Activated T-helper 2 cell treated with anti-CD3 and anti-CD28 coated beads, Interferon-gamma antibody, Interleukin-2, Interleukin-4, amounts not matched to agents 10 μg/mL and 5 μg/mL and 100 μg/mL, durations not matched to agents 14 hours and 24 hours and 36 hours (primary cell): ENCODE measurements at places on chromosomes 7 and 10.

GRCh38 chr10:72243822-72244437 is 27.9 kb upstream of the ASCC1 start:
- H3K4me3 ChIP-seq: no peak overlapping the region
- no peaks in the 10 kb centered on the region for H3K27me3 ChIP-seq
- peaks cover 5% of the 10 kb centered on the region for H3K36me3 ChIP-seq
- peak overlapping the region; percentile 63 for H3K27ac ChIP-seq
- peaks cover 54% of the 10 kb centered on the region for H3K4me1 ChIP-seq

- no peaks in the 10 kb centered on the region for H3K4me1 ChIP-seq
- no peaks in the 10 kb centered on the region for H3K27me3 ChIP-seq
- no peak overlapping the region for H3K27ac ChIP-seq
Measured at GRCh38 chr10:32771217-32771616, 186.8 kb downstream of the ITGB1 start.

DNA sequence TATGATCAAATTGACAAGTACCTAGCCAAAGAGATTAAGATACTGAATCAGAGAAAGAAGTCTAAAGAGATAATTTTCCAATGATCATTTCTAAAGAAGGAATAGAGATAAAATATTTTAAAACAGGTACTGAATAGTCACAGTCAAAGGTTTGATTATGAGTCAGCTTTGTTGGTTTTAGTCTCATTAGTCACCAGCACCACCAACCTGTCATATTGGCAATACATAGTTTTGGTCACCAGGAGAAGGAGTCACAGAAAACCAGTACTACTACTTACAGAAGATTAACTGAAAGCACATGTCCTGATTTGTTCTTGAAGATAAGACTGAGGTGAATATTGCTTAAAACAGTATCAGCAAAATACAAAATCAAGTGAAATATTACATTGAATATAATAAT is 34.6 kb downstream of the ZEB1 start:
- no peaks in the 10 kb centered on the region for H3K27me3 ChIP-seq
- H3K4me1 ChIP-seq: peaks cover 46% of the 10 kb centered on the region
- no peak overlapping the region for H3K4me3 ChIP-seq
- DNase-seq: no peak
- H3K36me3 ChIP-seq: peaks cover 22% of the 10 kb centered on the region

DNA sequence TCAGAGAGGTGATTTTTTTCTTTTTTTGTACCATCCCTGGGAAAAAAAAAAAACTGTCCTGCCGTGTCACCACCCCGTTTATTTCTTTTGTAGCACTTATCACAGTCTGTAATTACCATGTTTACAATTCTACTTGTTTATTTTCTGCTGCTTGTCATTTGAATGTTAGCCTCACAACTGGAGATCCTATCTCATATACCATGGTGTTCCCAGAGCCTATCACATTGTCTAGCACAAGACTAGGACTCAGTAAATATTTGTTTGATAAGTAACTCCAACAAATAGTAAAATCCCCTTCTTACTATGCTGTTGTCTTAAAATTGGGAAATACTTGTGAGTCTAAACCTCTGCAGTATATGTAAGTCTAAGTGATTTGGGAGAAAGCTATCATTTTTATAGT is 36.0 kb downstream of the MKLN1 start:
- peaks cover 69% of the 10 kb centered on the region for H3K4me1 ChIP-seq
- H3K36me3 ChIP-seq: peaks cover 20% of the 10 kb centered on the region
- H3K4me3 ChIP-seq: no peak overlapping the region
- no peaks in the 10 kb centered on the region for H3K27me3 ChIP-seq

GRCh38 chr10:102537367-102537766 is 33.6 kb downstream of the SUFU start:
- H3K4me1 ChIP-seq: no peaks in the 10 kb centered on the region
- H3K27ac ChIP-seq: no peak overlapping the region
- H3K4me3 ChIP-seq: no peak overlapping the region
- no peaks in the 10 kb centered on the region for H3K27me3 ChIP-seq

DNA sequence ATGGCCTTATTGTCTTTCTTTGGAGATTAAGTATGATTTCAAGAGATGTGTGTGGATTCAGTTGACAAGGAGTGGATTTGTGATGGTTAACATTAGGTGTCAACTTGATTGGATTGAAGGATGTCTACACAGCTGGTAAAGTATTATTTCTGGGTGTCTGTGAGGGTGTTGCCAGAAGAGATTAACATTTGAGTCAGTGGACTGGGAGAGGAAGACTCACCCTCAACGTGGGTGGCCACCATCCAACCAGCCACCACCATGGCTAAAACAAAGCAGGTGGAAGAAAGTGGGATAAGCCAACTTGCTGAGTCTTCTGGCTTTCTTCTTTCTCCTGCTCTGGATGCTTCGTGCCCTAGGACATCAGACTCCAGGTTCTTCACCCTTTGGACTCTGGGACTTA is 76.1 kb downstream of the GPR37 start:
- no peak overlapping the region for H3K4me3 ChIP-seq
- H3K36me3 ChIP-seq: no peaks in the 10 kb centered on the region
- no peaks in the 10 kb centered on the region for H3K27me3 ChIP-seq
- DNase-seq: no peak
- H3K27ac ChIP-seq: no peak overlapping the region
- no peaks in the 10 kb centered on the region for H3K4me1 ChIP-seq

- H3K36me3 ChIP-seq: peaks cover 77% of the 10 kb centered on the region
- H3K4me3 ChIP-seq: no peak overlapping the region
- H3K27ac ChIP-seq: no peak overlapping the region
- H3K4me1 ChIP-seq: peaks cover 26% of the 10 kb centered on the region
- DNase-seq: no peak
Measured at GRCh38 chr10:8392216-8392615, 337.7 kb downstream of the GATA3 start.

GRCh38 chr10:85848756-85849155 is 517.8 kb downstream of the GRID1 start:
- H3K4me1 ChIP-seq: peaks cover 2% of the 10 kb centered on the region
- H3K4me3 ChIP-seq: no peak overlapping the region
- no peaks in the 10 kb centered on the region for H3K36me3 ChIP-seq
- no peaks in the 10 kb centered on the region for H3K27me3 ChIP-seq
- H3K27ac ChIP-seq: no peak overlapping the region

DNA sequence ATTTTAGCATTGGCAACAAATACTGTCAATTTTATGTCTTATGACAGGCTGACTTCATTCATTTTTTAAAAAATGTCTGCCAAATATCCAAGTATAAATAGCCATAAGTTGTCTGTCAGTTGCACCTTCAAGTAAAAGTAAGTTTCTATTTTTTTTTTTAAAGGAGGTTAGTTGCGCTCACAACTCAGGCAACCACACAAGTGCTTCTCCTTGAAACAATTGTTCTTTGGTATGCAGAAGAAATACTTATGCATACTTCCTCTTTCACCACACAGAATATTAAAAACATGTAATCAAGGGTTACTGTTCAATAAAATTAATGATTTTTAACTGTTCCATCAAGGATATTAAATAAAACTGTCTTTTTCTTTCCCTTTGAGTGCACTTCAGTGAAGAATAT is 97.9 kb downstream of the RTKN2 start:
- DNase-seq: no peak
- H3K4me1 ChIP-seq: peaks cover 21% of the 10 kb centered on the region
- no peak overlapping the region for H3K27ac ChIP-seq
- H3K36me3 ChIP-seq: peaks cover 46% of the 10 kb centered on the region
- no peaks in the 10 kb centered on the region for H3K27me3 ChIP-seq

GRCh38 chr7:133582766-133583523 is 330.1 kb downstream of the EXOC4 start:
- no peak overlapping the region for H3K27ac ChIP-seq
- H3K27me3 ChIP-seq: no peaks in the 10 kb centered on the region
- DNase-seq: no peak
- H3K4me3 ChIP-seq: no peak overlapping the region

DNA sequence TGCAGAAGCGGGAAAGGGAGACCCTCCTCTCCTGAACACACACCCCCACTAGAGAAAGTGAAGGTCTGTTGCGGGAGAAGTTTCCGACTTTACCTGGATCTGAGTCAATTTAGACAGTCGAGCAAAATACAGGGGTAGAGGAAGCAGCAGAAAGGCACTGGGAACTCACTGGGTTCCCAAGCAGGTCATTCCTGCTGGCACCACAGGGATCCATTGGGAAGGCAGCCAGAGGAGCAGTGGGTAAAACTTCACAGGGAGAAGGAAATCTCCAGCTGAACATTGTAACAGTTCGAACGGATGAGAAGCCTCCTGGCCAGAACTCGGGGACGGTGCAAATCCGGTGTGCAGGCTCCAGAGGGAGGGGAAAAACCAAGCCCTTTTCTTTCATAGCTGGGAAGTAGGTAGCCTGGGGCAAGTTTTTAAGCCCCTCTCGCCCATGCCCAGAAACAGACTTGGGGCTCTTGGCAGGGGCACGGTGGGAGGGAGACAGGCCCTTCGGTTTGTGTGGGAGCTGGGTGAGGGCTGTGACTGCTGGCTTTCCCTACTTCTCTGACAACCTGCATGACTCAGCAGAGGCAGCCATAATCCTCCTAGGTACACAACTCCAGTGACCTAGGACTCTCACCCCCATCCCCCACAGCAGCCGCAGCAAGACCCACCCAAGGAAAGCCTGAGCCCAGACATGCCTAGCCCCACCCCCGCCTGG is 51.9 kb downstream of the DDC start:
- H3K27ac ChIP-seq: no peak overlapping the region
- peaks cover 10% of the 10 kb centered on the region for H3K36me3 ChIP-seq
- peaks cover 7% of the 10 kb centered on the region for H3K4me1 ChIP-seq
- no peak for DNase-seq
- H3K27me3 ChIP-seq: peaks cover 7% of the 10 kb centered on the region
- no peak overlapping the region for H3K4me3 ChIP-seq

- no peak overlapping the region for H3K4me3 ChIP-seq
- H3K27me3 ChIP-seq: no peaks in the 10 kb centered on the region
- peaks cover 7% of the 10 kb centered on the region for H3K4me1 ChIP-seq
- no peaks in the 10 kb centered on the region for H3K36me3 ChIP-seq
Measured at GRCh38 chr10:87603769-87604168, 55.9 kb upstream of the PAPSS2 start.

DNA sequence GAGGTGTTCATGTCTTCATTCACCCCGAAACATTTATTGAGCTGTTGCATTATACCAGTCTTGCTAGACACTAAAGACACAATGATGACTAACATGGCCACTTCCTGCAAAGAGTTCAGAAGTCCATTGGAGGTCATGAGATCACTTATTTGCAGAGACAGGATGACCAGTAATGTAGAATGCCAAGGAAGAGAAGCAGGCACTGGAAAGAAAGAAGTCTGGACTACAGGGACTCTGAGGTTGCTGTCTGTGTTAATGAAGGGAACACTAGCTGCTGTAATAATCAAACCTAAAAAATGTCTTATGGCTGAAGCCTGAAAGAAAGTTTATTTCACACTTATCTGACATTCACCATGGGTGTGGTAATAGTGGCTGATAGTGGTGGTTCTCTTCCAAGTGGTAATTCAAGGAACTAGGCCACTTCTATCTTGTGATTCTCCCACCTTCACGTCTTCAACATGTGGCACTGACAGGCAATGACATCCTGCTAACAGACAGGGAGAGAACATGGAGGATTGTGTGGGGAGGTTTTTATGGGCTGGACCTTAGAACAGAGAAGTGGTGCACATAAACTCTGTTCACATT is 89.2 kb upstream of the MKLN1 start:
- peaks cover 36% of the 10 kb centered on the region for H3K4me1 ChIP-seq
- H3K4me3 ChIP-seq: no peak overlapping the region
- no peaks in the 10 kb centered on the region for H3K36me3 ChIP-seq
- DNase-seq: no peak
- H3K27ac ChIP-seq: no peak overlapping the region

- DNase-seq: no peak
- no peak overlapping the region for H3K4me3 ChIP-seq
- no peak overlapping the region for H3K27ac ChIP-seq
- no peaks in the 10 kb centered on the region for H3K27me3 ChIP-seq
Measured at GRCh38 chr10:19785366-19785765, 30.9 kb upstream of the PLXDC2 start.

- peaks cover 11% of the 10 kb centered on the region for H3K36me3 ChIP-seq
- H3K27ac ChIP-seq: peak overlapping the region; percentile 44
- peaks cover 28% of the 10 kb centered on the region for H3K4me1 ChIP-seq
- DNase-seq: no peak
- no peaks in the 10 kb centered on the region for H3K27me3 ChIP-seq
Measured at GRCh38 chr10:119663866-119664698, 12.9 kb downstream of the BAG3 start.

GRCh38 chr10:71314028-71314693 is 4.9 kb upstream of the SLC29A3 start:
- no peak overlapping the region for H3K4me3 ChIP-seq
- peaks cover 23% of the 10 kb centered on the region for H3K4me1 ChIP-seq
- DNase-seq: peak; percentile 40
- H3K27ac ChIP-seq: no peak overlapping the region

DNA sequence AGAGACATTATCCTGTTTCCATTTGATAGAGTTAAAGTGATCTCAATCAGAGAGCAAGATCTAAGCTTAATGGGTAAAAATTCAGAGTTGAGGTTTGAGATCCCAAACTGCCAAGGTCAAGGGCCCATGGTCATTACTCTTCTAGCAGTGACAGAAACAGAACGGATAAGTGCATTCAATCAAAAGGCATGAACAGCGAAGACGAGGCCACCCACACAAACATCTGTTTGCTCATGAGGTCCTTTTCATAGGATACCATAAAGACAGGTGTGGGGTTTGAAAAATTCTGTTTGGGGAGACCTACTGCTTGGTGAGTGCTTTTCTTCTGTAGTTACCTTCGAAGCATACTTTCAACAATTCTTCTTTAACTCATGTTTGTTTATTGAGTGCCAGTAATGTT is 58.3 kb downstream of the SEMA3C start:
- no peaks in the 10 kb centered on the region for H3K36me3 ChIP-seq
- no peak overlapping the region for H3K4me3 ChIP-seq
- no peak overlapping the region for H3K27ac ChIP-seq
- H3K4me1 ChIP-seq: no peaks in the 10 kb centered on the region

- H3K36me3 ChIP-seq: no peaks in the 10 kb centered on the region
- H3K4me3 ChIP-seq: no peak overlapping the region
- DNase-seq: no peak
- H3K27ac ChIP-seq: no peak overlapping the region
- no peaks in the 10 kb centered on the region for H3K4me1 ChIP-seq
Measured at GRCh38 chr7:36506820-36507219, 117.2 kb downstream of the ANLN start.

DNA sequence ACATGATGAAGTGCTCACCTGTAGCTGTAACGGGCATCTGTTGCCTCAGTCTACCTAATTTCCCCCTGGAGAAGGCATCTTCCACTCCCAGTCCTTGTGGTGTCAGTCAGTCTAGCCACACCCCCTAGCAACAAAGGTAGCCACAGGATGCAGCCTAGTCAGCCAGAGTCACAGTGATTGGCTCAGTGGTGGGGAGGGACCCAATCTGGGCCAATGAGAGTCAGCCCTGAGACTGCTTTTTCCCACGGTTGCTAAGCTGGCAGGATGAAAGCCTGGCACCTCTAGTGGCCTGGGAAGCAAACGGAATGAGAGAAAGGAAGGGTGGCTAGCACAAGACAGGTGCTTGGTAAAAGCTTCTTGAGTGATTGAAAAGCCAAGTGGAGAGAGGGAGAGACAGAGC is 118.6 kb downstream of the SH3PXD2A start:
- peaks cover 5% of the 10 kb centered on the region for H3K4me1 ChIP-seq
- no peak for DNase-seq
- no peak overlapping the region for H3K27ac ChIP-seq
- H3K27me3 ChIP-seq: no peaks in the 10 kb centered on the region
